ENCODE measurements at places on chromosomes 2 and 18.

GRCh38 chr2:42795841-42796301 is 3.5 kb upstream of the HAAO start:
- DNase-seq: no peak

GRCh38 chr2:186187854-186188253 is 298.2 kb upstream of the ZC3H15 start:
- no peak for DNase-seq

- no peak for DNase-seq
Observed at GRCh38 chr2:128667391-128667790, 348.7 kb upstream of the HS6ST1 start.

DNA sequence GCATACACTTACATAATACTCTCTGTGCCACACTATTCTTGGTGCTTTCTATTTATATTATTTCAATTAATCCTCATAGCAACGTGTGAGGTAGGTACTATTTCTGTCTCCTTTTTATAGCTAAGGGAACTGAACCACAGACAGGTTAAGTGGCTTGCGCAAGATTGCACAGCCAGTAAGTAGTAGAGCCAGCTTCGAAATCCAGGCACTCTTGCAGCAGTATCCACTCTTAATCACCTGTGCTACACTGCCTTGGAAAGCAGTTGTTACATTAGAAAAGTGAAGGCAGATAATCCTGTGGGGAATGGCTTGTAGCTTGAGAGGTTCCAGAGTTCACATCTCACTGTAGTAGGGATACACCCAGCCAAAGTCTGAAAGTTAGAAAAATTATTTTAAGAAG is 198.3 kb downstream of the LDLRAD4 start:
- no peak for DNase-seq

- DNase-seq: peak; percentile 68
Observed at GRCh38 chr2:165833156-165833555, 39.1 kb upstream of the GALNT3 start.

- peak; percentile 75 for DNase-seq
Observed at GRCh38 chr2:150479075-150479915, 8.2 kb downstream of the RND3 start.

DNA sequence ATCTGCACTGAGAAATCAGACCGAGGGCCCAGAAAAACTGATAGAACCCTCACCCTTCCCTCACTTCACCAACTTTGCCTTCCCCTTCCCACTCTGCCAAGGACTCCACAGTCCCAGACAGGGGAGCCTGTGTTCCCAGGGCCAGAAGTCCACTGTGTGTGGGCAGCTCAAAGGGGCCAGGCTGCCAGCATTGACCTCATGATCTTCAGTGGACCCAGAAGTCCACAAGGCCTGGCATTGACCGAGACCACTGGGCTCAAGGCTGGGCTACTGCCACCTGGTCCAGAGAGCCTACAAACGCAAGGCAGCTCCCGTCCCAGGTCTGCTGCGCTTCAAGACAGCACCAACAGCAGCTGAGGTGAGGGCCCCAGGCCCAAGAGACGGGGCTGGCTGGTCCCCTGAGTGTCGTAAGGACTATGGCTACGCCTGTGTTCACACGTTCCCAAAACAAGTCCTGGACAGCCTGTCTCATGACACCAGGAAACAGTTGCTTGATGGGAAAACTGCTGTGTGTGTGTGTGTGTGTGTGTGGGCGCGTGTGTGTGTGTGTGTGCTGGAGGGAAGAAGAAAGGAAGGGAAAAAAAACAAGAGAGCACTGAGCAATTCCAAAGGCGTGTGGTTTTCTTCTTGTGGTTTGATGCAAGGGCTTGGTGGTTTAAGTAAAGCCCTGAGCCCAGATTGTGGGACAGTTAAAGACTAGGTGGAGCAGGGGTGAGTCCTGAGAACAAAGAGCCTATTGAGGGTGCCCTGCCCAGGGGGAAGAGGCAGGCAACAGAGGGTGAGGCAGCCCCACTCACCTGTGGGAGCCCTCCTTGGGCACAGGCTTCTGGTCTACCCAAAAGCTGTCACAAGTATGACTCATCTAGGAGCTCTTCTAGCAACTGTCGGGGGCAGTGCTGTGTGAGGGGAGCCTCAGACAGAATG is 46.6 kb upstream of the ZBTB7C start:
- DNase-seq: peak; percentile 81

- DNase-seq: peak; percentile 54
Observed at GRCh38 chr2:173086518-173087213, 11.0 kb downstream of the MAP3K20 start.

- DNase-seq: no peak
Observed at GRCh38 chr2:39381653-39382052, 55.4 kb downstream of the MAP4K3 start.

DNA sequence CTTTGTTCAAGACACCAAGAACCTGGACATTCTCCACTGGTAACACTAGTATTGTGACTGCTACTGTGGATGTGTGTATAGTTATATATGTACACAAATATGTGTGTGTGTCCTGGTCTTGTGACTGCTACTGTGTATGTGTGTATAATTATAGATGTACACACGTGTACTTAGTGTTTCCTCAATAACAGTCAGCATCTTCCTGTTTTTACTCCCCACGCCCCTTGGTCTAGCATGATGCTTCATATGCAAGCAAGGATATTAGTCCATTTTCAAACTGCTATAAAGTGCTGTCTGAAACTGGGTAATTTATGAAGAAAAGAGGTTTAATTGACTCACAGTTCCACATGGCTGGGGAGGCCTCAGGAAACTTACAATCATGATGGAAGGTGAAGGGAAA is 802.7 kb downstream of the RNF144A start:
- DNase-seq: no peak

DNA sequence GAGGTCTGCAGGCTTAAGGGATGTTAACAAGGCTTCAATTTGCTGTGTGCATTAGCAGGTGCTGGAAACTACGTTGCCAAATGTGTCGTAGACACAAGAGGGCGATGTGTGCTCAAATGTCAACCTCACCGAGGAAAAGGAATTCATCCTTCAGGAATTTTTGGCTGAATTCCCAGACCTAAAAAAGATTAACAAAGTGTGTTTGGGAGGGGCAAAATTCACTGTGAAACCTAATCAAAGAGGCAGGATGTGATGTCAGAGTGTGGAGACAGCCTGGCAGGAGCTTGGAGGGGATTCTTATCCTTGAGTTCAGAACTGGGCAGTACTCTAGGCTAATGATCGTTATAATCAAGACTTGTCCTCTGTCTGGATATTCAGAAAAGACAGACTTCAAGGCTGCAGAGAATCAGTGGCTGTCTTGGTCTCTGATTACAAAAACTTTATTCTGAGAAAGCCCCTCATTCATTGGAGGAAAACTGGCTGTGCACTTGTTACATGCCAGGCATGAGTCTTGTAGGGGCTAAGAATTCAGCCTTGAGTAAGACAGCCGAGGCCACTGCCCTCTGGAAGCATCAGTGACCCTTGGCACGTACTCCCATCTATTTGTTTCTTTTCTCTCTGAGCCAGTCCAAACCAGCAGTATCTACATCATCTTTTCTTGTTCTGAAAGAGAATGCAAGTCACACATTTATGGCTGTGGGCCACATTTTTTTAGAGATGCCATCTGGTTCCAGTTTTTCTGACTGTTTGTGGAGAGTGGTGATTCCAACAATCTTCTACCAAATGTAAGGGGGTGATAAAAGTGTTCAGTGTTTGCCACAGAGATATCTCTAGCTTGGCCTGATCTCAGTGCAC is 18.7 kb upstream of the SCYGR1 start:
- peak; percentile 99 for DNase-seq

DNA sequence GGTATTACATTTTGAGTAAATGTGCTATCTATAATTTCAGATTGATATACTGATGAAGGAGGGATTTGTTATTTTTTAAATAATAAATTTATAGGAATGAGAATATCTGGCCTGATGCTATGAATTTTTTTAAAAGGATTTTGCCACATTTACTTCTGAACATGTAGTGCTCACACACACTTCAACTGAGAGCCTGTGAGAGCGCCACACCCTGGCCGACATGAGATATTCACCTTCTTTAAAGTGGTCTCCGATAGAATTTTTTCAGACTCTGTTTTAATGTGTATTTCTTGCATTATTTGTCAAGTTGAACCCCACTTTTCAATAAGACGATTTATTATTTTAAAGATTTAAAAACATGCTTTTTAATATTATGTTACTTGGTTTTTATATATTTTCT is 813.3 kb downstream of the DCC start:
- no peak for DNase-seq

DNA sequence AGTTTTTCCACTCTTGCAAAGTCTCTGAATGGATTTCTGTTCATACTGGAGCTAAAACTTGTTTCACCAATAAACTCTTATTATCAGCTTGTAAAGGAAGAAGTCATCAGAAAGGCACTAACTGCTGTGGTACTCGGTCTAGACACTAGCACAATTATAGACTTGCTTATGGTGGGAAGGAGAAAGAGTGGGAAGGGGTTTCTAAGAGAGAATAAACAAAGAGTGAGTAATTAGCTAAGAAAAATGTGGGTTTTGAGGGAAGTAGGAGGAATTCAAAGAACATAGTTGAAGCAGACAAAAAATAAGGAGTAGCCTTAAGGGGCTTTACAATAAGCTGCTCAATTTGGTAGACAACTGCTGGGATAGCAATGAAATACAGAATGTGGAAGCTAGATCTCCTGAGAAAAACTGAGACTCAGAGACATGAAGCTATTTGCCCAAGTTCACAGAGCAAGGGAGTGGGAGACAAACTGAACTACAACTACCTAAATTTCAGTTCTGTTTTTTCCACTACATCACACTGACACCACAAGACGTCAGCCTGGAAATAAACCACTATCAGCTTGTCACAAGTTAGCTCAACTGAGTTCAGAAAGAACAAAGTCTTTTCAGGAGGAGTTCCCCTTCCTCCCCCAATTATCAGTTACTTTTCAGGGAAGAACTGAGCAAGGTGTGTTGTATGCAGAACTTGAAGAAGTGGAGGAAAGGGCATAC is 59.7 kb downstream of the MAP4K3 start:
- no peak for DNase-seq

DNA sequence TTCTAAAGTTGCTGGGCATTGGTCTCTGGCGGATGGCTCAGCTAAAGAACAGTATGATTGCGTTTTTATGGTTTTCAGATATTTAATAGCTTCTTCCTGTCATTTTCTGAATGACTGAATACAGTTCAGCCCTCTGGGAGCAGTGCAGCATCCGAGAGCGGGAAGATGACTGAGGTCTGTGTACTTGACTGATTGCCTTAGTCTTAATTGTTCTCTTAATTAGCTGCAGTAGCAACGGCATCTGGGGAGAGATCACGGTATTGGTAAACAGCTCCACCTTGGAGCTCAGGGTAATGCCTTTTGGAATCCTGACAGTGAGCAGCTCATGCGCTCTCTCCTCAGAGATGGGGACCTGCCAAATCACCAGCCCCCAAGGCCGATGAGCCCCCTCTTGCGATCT is 481.4 kb upstream of the SPRED2 start:
- DNase-seq: no peak

- no peak for DNase-seq
Observed at GRCh38 chr2:234463626-234464290, 33.1 kb downstream of the ARL4C start.

GRCh38 chr2:99617811-99618210 is 128.0 kb upstream of the REV1 start:
- DNase-seq: no peak

DNA sequence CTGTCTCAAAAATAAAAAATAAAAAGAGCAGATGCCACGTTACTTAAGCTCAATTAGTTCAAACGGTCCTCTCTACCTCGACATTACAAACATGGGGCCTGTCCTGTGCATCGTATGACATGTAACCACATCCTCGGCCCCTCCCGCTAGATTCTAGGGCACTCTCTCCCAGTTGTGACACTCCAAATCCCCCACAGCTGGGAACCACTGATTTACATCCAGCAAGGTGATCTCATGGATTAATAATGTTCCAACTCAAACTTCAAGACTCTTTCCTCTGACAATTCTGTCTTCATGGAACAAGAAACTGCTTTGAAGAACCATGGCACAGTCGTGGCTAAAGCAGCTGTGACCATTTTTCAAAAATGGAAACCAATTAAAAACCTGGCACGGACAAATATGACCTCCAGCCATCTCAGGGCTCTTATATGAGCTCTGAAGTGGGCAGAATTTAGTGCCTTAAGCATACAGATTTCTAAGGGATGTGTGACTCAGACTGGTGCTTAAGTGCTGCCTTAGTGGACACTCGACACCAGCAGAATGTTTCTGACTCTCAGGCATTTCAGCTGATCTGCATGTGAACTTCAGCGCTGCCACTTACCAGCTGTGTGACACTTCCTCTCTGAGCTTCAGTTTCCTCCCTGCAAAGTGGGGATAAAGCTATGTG is 31.7 kb upstream of the ASAP2 start:
- peak; percentile 89 for DNase-seq

DNA sequence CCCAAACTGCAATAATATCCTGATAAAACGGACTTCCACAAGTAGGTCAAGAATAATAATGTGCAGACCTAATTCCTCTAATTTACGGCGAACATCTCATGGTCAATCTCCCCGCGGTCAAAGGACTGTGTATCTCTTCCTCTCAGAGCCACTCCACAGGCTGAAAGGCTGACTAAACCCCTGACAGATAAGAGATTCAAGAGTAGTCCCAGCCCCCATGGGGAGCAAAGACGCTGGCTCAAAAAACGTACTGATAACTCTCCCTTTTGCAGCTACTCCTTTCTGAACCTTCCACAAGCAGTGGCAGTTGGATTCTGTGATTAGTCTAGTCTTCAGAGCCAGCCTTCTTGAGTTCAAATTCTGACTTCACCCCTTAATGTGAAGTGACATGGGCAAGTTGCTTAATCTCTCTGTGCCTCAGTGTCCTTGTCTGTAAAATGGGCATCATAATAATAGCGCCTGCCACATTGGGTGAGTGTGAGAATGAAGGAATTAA is 19.7 kb upstream of the IL18R1 start:
- DNase-seq: no peak

DNA sequence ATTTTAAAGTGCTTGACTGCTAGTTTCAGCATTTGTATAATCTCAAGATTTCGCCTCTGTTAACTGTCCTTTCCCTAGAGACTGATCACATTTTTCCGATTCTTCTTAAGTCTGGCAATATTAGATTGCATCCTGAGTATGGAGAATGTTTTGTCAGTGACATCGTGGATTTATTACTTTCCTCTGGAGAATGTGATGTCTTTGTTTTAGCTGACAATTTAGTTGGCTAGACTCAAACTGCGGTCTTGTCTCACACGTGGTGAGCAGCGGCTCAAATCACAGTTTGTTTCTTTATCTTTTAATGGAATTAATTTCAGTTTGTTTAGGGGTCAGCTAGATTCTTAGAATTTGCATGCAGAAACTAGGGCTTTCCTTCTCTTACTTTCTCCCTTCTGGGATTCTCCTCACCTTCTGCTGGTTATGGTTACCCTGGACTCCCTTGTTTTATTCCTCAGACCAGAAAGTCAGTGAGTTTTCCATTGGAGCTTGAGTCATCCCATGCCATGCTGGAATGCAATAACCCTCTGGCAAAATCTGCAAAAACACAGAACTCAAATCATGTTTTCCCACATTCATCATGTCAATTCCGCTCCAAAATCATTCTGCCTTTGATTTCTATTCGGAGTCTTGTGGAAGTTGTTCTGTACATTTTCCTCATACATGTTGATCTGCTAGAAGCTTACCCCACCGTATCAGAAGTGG is 327.2 kb upstream of the TRIB2 start:
- DNase-seq: peak; percentile 7
